Stimulated activated CD8-positive, alpha-beta memory T cell treated with anti-CD3 and anti-CD28 coated beads, Interleukin-4, amount 100 ng/mL, for 48 hours (primary cell): ENCODE measurements at places on chromosomes 16 and 17.

DNA sequence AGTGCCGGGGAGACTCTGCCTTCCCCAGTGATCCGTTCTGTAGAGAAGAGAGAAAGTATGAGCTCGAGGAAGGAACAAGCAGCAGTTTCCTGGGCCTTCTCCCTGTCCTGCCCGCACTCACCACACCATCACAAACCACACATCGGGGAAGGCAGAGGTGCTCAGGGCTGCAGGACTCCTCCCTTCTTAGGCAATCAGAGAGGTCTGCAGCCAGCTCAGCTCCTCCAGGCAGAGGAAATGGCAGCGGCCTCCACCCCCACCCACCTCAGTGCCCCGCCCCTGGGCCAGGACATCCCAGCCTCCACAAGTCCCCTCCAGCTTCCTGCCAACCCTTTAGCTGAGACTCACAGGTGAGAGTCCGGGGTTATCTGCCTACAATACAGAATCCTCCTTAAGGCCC is 2.0 kb downstream of the ZNF319 start:
- DNase-seq: peak; percentile 76

DNA sequence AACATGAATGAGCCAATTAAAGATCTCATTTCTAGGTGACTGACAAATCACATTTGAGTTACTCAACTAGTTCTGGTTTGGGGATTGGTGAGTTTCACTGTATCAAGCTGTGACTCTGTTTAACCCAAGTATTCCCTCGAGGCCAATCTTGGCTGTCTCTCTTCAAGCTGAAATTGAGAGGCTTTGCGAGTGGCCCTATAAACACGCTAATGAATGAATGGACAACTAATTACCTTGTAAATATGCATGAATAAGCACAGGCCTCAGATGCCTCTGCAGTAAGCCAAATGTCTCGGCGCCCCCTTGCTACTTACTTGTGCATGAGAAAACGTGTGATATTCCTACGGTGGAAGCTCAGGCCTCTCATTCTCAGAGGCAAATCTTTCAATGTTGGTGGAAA is 450.3 kb upstream of the PSMD7 start:
- DNase-seq: no peak

GRCh38 chr16:67954421-67955196 is 10.7 kb upstream of the LCAT start:
- DNase-seq: no peak

GRCh38 chr16:19382084-19382801 is 35.4 kb upstream of the TMC5 start:
- DNase-seq: no peak

- peak; percentile 92 for DNase-seq
Measured at GRCh38 chr17:20009302-20010098, at the start of gene SPECC1. SPECC1 (plus strand) TSS chr17:20009359; CDS start chr17:20096652, 87,293 bp downstream.

DNA sequence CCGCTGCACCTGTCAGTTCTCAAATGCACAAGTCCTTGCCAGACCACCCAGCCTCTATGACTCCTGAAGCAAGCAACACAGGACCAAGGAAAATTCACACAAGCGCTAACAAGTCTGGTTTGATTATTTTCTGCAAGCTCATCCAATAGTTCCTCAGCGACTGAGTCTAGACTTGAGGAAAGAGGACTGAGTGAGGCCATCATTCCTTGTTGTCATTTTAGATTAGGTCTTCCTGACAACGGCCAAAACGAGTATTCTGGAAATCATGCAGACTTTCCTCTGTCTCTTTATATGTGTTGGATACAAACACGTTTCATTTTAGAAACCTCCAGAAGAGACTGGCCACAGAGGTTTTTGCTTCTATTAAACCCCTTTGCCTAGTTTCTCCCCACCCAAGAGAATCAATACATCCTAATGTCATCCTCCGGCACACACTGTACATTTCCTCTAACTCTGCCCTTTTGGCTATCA is 561 bp downstream of the CCDC47 start:
- DNase-seq: no peak

- no peak for DNase-seq
Measured at GRCh38 chr17:65690626-65691310, 129.3 kb upstream of the AXIN2 start.

DNA sequence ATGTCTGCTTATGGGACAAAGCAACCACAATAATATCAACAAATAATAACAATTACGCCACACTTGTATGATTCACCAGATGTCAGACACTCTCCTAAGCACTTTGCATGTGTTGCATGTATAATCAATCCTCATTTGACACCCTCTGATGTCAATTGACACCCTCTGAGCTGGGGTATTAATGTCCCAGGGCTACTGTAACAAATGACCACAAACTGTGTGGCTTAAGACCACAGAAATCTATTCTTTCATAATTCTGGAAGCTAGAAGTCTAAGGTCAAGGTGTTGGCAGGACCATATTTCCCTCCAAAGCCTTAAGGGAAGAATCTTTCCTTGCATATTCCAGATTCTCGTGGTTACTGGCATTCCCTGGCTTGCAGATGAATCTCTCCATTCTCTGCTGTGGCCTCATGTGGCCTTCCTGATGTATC is 112.7 kb downstream of the NPIPB5 start:
- DNase-seq: no peak
